ENCODE measurements at places on chromosomes 11 and 22.

GRCh38 chr11:128273736-128274135 lies 313.6 kb downstream of the ETS1 start:
- DNase-seq, result no peak

GRCh38 chr22:41367039-41367679 lies 14.6 kb upstream of the TEF start:
- peak; percentile 80 for DNase-seq

DNA sequence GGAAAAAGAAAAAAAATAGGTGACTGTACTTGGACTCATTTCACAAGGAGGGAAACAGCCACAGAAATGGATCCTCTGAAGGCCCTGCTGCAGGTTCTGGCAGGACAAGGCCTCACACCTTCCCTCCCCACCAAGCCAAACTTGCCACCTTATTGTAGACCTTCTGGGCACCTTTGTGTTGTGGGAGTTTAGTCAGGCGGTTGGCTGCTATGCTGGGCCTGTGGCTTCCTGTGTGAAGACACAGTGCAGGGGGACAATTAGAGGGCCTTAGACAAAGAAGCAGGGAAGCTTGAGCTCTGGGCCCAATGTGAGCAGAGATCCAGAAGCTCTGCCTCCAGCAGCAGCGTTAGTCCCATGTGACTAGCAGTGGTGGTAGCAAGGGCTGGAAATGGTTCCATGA lies 4.2 kb downstream of the RAB1B start:
- no peak for DNase-seq

- no peak for DNase-seq
Measured at GRCh38 chr11:19541521-19542049, 171.1 kb upstream of the NAV2 start.

DNA sequence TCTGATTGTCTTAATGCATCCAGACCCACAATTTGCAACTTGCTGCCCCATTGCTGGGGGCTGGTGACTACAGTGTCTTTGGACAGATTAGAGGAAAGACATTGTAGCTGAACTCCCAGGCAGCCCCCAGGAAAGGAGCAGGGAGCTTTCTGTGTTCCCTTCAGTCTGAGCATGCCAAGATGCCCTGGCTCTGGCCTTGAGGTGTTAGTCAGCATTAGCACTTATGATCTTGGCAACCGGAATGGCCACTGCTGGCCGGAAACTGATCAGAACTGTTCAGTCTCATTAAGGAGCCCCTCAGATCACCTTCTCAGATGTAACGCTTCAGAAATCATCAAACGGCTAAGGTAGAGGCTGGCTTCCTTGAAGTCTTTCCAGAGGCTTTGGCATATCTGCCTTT lies 195.2 kb downstream of the NAV2 start:
- no peak for DNase-seq

DNA sequence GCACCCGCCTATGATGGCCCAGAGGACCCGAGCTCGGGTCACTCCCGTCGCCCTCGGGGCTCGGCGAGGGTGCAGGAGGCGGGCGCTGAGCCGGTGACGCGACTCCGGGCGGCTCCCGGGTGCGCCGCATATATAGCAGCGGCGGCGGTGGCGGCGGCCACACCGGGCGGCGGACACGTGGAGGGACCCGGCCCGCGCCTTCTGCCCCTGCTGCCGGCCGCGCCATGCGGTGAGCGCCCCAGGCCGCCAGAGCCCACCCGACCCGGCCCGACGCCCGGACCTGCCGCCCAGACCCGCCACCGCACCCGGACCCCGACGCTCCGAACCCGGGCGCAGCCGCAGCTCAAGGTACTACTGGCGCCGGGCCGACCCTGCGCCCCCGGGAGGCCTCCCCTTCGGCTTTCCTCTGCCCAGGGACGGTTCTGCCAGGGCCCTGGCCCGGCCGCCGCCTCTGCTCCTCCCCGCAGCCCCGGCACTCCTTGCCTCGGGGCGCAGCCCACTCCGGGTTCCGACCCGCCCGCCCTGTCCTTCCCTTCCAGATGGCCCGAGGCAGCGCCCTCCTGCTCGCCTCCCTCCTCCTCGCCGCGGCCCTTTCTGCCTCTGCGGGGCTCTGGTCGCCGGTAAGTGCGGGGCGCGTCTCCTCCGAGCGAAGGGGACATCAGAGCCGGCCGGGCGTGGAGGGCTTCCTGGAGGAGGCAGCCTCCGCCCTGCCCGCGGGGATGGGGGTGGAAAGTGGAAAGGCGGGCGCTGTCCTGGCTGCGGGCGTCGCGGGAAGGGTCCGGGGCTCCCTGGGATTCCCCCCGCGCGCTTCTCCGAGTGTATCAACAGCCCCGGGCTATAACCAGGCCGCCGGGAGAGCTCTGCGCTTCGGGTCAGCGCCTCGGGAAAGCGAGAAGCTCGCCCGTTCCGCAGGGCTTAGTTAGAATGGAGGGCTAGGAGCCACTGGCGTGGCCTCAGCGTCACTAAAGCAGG lies at the start of gene GAL:
Gene GAL (plus strand): TSS at position 160 of the 972 bp plus-strand sequence. CDS start 380 bp downstream, at position 540.
- no peak for DNase-seq

DNA sequence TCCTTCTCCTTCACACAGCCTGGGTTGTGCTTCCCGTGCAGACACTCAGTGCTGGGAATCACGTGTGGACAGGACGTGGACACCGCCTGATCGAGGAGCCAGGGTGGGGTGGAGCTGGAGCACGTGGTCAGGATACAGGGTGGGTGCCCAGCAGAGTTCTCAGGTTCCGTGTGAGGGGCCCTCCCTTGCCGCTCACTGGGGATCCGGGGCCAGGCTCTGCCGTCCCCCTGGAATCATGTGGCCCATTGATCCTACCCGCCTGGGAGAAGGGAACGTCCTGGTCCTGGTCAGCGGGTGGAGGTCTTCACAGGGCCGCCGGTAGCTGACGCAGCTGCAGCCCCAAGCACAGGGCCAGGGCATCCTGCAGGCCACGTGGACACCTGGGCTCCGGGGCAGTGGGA lies 397.7 kb downstream of the TBC1D22A start:
- DNase-seq, result no peak

DNA sequence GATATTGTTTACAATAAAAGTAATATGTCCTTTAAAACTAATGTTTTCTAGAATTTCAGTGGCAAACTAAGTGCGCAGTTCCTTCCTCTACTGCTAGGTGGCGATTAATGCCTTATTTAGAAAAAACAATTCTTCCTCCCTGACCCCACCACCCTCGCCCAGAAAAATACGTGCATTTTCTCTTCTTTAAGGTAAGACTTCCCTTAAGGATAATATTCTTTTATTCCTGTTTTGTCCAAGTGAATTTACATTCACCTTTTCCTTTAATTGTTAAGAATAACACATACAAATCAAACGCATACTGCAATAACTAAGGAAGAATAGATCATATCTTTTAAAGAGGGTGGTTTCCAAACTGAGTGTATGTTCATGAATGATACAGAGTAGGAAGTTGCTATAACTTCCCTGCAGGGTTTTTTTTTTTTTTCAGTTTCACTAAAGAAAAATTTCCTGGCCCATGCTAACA lies 17.0 kb upstream of the PSMA1 start:
- no peak for DNase-seq

DNA sequence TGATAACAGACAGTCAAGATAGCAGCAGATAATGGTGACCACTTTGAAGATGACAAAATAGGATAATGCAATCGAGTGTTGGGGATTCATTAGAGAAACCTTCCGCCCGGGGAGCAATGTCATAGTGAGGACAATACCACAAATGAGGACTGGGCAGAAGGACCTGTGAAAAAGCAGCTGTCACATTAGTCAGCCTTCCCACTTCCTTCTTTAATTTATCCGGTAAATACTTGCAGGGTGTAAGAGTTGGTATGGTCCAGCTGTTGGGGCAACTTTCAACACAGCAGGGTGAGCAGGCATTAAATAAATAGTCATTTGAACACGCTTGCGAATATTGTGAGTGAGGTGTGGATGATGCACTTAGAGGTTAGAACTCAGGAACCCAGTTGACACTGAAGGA lies 132.5 kb upstream of the KIRREL3 start:
- no peak for DNase-seq

DNA sequence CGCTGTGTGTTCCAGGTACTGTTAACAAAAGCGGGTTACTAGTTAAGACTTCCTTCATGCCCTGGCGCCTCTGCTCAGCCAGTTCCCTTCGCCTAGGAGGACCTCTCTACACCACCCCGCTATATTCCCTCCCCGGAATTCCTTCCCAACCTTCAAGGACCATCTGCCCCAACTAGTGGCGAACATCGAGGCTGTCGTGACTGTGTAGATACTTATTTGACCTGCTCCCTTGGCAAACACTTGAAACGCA lies 450 bp upstream of the BCL2L13 start:
- DNase-seq, result no peak

GRCh38 chr11:35735903-35736302 lies 73.3 kb downstream of the TRIM44 start:
- no peak for DNase-seq

- DNase-seq, result no peak
Measured at GRCh38 chr11:68009391-68010089, 587 bp upstream of the ALDH3B1 start.

DNA sequence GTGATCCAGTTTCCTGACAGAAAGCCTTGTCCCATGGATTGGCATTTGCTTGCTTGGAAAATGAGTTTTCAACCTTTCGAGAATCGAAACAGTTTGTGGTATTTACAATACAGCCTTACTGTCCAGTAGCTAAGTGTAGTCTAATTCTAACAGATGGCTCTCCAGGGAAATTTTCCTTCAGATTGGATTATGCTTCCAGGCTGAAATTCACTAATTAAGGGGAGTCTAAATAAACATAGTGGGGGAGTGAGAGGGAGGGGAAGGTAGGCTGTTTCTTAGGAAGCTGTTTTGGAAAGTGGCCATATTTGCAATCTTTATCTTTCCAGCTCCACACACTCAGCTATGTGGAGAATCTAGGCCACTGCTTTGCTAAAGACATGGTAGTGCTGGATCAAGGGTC lies 81.3 kb downstream of the SYT9 start:
- DNase-seq, result no peak

- DNase-seq, result no peak
Measured at GRCh38 chr11:2248242-2248641, 22.1 kb downstream of the ASCL2 start.

- DNase-seq, result no peak
Measured at GRCh38 chr11:45771193-45771565, 33.8 kb upstream of the SLC35C1 start.

- DNase-seq, result no peak
Measured at GRCh38 chr11:76644591-76644990, 26.0 kb downstream of the LRRC32 start.

All from kidney epithelial cell (primary cell).